Stimulated activated CD4-positive, alpha-beta T cell treated with anti-CD3 and anti-CD28 coated beads, Interleukin-1b, Interleukin-23, amount 100 ng/mL, for 48 hours (primary cell): ENCODE measurements at places on chromosomes 4 and X.

DNA sequence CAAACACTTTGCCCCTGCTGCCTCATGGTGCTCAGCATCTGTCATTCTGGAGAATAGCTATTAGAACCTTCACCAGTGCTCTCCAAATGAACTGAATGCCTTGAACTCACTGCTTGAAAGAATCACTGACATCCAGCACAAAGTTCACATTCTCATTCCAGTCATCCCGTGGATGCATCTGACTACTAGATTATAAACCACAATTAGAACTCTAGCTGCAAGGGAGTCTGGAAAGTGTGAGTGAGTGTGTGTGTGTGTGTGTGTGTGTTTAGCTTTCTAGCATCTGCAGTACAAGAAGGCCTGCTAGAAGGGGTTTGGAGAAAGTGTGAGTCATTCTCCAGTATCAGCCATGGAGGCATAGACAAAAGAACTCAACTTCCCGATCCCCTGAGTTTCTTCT is 71.3 kb upstream of the DYNLT3 start:
- DNase-seq: no peak

DNA sequence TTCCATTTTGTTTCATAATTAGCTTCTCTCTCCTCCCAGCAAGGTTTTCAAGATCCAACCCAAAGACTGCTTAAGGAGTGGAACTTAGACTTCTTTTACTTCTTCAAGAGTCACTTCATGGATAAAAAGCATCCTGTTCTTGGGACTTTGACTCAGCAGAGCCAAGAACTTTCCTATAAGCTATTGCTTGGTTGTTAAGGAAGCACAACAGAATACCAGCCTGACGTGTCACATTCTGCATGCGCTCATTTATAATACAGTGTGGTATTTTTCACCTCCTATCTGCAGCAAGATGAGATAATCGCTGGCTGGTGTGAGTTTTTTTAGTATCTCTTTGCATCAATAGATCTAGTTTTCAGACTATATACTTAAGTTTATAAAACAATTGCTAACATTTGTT is 152.1 kb downstream of the PALLD start:
- DNase-seq: no peak

DNA sequence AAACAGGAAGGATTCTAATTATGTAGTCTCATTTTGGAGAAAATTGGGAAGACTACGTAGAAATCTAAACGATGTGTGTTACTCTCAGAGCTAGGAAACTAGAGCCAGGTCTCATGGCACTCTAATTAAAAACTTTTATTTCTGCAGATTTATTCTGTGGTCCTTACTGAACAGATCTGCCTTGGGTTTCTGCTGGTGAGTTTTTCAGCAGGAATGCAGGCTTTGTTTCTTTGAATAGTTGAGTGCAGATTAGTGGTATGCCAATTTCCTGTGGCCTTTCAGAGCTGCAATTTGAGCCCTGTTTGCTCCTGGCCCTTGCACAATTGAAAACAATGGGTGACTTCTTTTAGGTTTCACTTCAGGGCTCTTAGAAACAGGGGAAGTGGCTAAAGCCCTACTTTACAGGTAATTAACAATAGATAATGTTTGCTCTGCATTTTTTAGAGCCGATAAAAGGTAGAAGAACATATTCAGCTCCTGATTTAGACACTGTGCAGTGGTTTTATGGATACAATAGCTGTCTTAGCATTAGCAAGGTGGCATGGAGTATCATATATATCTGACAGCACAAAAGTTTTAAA is 21.8 kb downstream of the SPRY1 start:
- no peak for DNase-seq

- DNase-seq: no peak
These were observed 48.4 kb upstream of the SPANXN2 start for GRCh38 chrX:143768976-143769375.

GRCh38 chr4:187276736-187277408 is 553.2 kb upstream of the FAT1 start:
- DNase-seq: no peak

- no peak for DNase-seq
These were observed 5.3 kb upstream of the SULT1B1 start for GRCh38 chr4:69765751-69766150.

DNA sequence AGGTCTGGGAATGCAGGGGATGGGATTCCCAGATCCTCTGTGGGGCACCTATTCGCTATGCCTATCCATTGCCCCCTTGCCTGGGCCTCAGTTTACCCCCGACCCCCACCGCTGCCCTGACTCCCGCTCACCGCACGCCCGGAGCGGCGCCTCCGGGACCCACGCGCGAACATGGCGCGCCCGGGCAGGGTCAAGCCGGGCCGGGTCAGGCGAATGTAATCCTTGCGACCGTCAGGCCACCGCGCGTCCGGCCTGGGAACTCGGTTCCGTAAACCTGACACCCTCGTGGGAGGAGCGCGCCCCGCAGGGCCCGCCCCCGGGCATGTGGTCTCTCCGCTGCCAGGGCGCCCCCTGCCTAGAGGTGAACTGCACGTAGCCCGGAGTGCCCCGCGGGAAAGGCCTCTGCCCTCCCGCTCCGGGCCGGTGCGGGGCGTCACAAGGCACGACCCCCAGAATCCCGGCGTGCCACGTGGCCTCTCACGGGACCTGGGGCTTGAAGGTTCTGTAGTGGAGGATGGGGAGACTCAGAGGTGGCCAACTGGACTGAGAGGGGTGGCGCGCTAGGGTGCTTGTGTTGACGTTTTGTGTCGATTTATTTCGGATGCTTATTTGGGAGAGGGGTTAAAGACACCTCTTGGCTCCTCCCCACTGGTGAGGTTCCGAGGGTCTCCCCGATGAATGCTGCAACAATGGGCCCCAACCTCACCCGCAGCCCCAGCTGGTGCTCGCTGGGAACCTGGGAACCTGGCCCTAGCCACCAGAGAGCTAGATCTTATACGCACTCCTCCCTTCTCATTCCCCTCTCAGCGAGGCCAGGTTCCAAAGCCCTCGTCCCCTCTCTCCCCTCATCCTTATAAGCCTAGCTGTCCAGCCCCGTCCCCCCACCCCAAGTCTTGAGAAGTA is at the start of gene PRICKLE3:
Gene PRICKLE3, minus strand, starts transcription at position 249 of the 903 bp plus-strand sequence. Its CDS starts 76 bp downstream, at position 173.
- DNase-seq: peak; percentile 71

DNA sequence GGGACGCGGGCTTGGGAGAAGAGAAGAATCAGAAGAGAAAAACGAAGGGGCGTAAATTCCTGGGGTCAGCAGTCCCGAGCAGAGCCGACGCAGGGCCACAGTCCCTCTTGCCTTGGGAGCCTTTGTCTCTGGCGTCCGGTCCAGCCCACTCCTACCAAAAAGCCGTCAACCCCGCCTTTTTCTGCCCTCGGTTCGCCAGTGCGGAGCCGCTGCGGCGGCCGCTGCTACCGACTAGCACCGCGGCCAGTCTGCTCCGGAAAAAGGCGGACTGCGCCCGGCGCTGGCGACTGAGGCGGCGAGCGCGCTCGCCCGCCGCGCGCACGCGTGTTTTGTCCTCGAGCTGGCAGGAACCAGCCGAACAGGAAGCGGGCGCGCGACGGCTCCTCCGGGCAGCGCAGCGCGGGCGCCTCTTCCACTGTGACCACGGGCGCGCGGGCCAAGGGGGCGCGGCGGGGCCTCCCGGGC is 502 bp downstream of the HNRNPDL start:
- no peak for DNase-seq

DNA sequence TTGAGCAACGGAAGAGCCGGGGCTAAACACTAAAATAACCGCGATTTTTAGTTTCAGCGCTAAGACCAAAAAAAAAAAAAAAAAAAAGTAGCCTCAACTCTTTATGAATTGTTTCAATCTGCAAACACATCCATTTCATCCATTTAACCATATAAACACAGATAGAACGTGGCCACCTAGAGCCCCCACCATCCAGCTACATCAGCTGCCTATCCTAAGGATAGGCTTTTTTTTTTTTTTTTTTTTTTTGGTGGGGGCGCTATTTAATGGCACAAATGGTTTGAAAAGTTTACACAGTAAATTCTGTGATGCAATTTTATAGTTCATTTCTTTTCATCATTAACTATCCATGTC is 492 bp upstream of the HDAC8 start:
- DNase-seq: no peak
